Left renal pelvis (tissue), 4 donors: ENCODE measurements at places on chromosomes 16 and 17.

DNA sequence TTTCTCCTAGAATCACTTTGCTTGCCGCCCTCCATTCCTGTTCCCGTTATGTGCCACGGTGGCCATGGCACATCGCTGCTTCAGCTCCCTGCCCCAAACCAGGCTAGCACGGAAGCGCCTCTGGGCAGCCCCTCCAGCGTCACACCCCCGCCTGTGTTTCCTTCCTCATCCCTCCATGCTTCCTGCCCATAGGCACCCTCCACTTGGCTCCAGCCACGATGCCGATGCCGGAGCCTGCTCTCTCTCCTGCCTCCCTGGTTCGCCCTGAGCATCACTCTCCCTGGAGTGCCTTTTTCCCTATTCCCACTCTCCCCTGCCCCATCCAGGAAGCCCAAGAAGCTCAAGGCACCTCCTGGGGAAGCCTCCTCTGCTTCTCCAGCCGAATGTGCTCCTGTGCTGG is 3.2 kb upstream of the ARHGAP23 start:
- no peak for DNase-seq

GRCh38 chr17:33730131-33730530 is 437.0 kb upstream of the ASIC2 start:
- DNase-seq: no peak

GRCh38 chr17:27216836-27217235 is 77.1 kb upstream of the WSB1 start:
- DNase-seq: no peak

GRCh38 chr17:81891303-81891552 is 158 bp downstream of the ALYREF start:
- no peak for DNase-seq

DNA sequence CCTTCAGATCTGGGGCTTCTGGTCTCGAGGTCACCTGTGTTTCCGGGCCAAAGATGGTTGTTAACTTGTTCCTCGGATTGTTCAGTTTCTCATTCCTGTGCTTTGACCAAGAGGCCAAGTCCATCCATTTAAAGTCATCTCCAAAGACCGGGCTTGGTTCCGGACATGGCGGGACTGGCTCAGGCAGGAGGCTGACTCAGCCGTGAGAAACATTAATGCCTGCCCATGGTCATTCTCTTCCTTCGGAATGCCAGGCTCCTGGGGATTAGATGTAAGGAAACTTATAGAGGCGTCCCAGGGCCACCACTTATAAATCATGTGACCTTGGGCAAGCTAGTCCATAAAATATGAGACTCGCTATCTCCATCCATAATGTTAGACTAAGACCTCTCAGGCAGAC is 13.6 kb upstream of the NKD1 start:
- DNase-seq: no peak

GRCh38 chr16:86221085-86221484 is 289.2 kb upstream of the FOXF1 start:
- DNase-seq: no peak

- no peak for DNase-seq
These were observed 27.2 kb upstream of the SKAP1 start for GRCh38 chr17:48457080-48457836.

- DNase-seq: no peak
These were observed 114.0 kb downstream of the PRKCB start for GRCh38 chr16:23949630-23950290.

DNA sequence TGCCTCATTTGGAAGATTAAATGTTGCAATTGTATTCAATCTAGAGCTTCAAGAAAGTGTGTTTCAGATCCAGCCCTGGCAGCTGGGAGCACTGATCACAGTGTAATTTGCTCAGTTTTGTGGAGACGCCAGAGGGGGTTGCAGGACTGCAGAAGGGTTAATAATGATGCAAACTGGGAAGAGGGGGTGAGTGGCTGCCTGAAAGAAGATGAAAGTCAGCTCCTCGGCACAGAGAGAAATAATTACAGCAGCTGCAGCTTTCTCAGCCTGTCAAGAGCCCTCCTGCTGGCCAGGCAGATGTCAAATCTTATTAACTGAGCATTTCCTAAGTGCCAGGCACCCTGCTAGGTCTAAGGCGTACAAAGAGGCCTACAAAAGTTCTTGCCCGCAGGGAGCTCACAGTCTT is 97.7 kb downstream of the ZNF18 start:
- no peak for DNase-seq

DNA sequence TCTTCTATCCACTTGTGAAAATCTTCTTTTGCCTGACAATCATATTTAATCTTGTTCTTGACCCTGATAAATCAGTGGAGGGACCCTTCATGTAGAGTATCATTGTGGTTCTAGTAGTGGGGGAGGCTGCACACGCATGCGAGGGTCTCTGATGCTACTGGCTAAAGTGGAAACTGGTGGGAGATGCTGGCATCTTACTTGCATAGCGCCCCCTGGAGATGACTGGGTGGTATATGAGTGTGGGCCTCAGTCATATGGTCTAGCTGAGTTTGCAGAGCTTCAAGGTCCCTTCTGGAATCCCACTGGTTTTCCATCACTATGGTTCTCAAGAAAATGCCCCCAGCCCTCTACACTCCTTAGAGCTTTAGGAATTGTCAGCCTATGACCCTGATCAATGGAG is 236.4 kb upstream of the AXIN2 start:
- DNase-seq: no peak
